ENCODE measurements at places on chromosomes 2 and 18.

DNA sequence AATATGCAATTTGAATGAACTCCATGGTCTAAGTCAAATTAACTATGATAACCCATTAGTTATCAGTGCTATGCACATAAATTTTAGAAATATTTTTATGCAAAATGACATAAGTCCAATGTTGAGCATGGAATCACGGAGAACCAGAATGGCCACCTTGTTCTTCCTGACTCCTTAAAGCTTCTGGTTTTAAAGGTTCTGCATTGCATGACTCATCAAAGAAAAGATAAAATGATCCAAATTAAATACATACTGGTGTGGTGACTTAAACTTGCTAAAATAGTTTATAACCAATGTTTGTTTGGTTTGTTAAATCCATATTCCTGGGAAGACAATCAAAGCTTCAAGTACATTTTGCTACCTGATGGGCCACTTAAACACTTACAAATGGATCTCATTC is 1146.9 kb upstream of the NRXN1 start:
- DNase-seq: no peak

DNA sequence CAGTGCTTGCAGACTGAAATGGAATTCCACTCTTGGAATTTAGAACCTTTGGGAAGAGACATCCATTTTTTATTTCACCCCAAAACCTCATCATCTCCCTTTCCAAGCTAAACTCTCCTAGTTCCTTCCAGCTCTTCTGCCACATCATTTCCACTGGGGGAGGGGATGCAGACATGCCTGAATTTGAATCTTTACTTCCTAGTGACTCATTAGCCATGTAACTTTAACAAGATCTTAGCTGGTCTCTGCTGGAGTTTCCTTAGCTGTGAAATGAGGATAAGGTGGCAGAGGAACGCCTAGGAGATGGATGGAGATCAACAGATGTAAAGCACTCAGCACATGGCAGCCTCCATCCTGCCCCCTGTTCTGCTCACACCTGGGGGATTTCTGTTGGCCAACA is 266.8 kb downstream of the EN1 start:
- peak; percentile 74 for DNase-seq

- DNase-seq: no peak
Measured at GRCh38 chr2:105186967-105187498, 54.5 kb upstream of the GPR45 start.

- no peak for DNase-seq
Measured at GRCh38 chr2:39625193-39625926, 40.4 kb upstream of the TMEM178A start.

DNA sequence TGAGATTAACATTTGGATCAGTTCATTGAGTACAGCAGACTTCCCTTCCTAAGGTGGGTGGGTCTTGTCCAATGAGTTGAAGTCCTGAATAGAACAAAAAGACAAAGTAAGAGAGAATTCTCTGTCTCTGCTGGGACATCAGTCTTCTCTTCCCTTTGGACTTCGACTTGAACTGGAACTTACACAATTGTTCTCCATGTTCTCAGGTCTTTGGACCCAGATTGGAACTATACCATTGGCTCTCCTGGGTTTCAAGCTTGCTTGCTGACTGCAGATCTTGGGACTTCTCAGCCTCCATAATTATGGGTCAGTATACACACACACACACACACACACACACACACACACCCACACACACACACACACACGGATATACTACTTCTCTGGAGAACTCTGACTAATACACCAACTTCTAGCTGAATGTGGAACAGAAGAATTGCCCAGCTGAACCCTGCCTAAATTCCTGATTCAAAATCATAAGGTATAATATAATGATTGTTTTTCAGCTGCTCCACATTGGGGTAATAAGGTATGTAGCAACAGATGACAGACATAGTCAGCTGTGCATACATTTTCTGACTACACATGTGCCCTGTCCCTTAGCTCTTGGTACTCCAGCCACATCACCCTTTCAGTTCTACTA is 214.0 kb downstream of the TGIF1 start:
- DNase-seq: no peak

- DNase-seq: peak; percentile 93
Measured at GRCh38 chr2:191899410-191899809, 52.5 kb upstream of the CAVIN2 start.

DNA sequence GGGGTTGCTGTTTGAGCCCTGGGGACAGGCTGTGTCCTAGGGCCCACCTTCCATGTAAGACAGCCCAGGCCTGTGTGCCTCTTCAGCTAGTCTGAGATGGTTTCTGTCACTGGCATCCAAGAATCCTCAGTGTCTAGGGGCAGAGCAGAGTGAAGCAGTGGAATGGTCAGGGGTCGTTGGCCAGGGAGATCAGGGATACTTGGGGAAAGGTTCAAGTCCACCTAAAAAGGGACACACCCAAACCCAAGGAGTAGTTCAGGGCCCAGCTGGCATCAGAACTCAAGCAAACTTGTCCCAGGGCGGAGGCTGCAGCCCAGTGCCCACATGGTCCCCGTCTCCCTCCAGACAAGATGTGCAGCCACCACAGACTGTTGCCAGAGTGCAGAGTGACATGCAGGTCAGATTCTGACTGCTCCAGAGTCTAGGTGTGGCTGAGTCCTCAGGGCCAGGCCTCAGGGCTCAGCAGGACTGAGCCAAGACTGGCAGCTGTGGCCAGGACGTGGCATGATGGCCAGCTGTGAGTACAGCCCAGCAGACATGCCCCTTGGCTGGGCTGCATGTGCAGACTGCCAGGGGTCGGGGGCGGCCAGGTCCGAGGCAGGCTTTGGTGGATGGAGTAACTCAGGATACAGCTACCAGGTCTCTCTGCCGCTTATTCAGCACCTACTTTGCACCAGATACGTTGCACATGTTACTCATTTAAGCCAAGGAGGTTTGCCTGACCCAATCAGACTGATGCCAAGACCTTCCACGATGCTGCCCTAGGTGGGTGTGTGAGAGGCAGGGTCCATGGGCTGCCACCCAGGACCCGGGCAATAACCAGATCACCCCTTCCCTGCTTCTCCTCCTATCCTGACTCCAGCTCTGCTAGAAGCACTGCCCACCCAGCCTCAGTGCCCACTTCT is 146.6 kb downstream of the SMAD7 start:
- no peak for DNase-seq

DNA sequence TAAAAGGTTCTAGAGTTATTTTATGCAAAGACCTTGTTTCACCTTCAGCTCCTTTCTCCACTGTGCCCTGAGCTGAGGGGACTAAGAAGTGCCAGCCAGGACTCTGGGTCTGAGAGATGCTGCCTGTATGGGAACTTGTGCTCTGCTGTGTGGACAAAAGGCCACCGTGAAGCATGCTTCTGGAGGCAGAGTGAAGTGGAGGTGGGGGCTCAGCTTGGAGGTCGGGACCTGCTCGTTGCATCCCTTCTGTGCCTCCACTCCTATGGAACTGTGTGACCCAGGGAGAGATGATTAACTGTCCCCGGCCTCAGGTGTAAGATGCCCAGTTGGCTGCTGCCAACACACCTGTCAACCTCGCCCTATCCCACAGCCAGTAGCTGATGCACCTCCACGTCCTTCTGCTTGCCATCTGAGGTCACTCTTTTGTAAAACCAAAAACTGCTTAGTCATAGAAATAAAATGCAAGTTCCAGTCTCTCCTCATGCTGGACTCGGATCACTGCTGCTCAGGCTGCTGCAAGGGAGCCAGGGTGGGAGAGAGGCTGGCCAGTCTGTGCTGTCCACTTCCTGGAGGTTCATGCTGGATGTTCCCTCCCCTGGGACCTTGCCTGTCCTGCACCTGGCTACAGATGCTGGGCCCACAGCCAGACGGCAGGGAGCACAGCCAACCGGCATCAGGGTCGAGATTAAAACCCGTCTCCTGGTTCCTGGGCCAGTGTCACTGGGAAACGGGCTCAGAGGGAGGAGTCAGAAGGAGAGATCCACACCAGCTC is 113.2 kb downstream of the ACKR3 start:
- peak; percentile 32 for DNase-seq

Data from GM23248 (cell line).